Adrenal gland (tissue), 19 donors: ENCODE measurements at places on chromosomes 12 and 14. TPM values are rescaled to one million over a fixed set of nuclear protein-coding genes. Genes with fewer than 3 reads are reported as not detected.

GRCh38 chr12:452667-453210, 7.0 kb upstream of the B4GALNT3 start:
- peak; percentile 61 for DNase-seq

DNA sequence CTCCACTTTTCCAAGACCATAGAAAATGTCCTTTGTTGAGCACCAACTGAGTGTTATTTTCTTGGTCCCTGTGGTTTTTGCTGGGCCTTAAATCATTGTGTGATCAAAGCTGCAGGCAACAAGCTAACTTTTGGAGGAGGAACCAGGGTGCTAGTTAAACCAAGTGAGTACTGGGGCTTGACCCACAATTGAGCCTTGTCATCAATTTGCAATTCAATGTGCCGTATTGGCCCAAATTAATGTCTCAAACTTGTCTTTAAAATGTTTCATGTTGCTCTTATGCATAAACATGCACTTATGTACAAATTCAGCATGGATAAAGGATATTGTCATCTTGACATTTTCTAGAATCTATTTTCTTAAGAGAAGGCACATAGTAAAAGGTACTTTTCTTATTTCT, 62.3 kb downstream of the DAD1 start:
- no peak for DNase-seq

GRCh38 chr12:103880299-103881142, 39.5 kb upstream of the NT5DC3 start:
- DNase-seq, result no peak

- DNase-seq, result no peak
Measured at GRCh38 chr14:91238661-91239060, 5.8 kb downstream of the GPR68 start.

The CLEC9A gene
- polyA plus RNA-seq, result 0.07 TPM

GRCh38 chr12:128250096-128250495, 16.9 kb upstream of the TMEM132C start:
- no peak for DNase-seq

GRCh38 chr12:47087088-47087688, 7.4 kb upstream of the AMIGO2 start:
- DNase-seq, result no peak

GRCh38 chr12:68521321-68521839, 89.3 kb upstream of the RAP1B start:
- DNase-seq, result peak; percentile 22

The CAND1 gene
- 80.5 TPM for polyA plus RNA-seq

DNA sequence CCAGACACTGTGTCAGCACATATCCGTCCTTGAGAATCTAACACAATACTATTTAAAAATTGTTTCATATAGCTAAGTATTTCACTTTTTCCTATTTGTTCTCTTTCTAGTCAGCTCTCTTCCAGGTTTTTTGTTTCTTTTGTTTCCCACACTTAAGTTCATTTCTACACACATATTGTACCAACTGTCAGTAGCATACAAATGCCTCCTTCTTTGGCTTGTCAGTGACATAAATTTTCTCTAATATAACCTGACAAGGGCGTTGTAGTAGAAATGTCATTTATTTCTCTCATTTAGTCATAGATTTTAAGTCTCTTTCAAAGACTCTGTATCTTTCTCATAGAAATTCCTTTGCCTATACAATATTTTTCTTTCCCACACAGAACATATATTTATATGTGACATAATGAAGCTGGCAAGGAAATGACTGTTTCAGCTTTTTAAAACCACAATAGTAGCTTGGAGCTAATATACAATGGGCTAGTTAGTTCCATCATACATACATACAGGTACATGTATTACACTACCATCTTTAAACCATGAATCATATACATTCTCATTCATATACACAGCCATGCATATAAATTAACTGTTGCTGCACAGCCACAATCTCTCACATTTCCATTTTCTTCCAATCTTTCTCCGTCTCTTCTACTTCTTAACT, 42.3 kb upstream of the EPS8 start:
- DNase-seq, result no peak

The CLEC1A gene
- polyA plus RNA-seq, result 3.3 TPM

The SLC39A2 gene
- not detected for polyA plus RNA-seq

The RTL1 gene
- polyA plus RNA-seq, result 6.2 TPM

GRCh38 chr14:73786636-73787485, 64.8 kb upstream of the PTGR2 start:
- DNase-seq, result peak; percentile 73

DNA sequence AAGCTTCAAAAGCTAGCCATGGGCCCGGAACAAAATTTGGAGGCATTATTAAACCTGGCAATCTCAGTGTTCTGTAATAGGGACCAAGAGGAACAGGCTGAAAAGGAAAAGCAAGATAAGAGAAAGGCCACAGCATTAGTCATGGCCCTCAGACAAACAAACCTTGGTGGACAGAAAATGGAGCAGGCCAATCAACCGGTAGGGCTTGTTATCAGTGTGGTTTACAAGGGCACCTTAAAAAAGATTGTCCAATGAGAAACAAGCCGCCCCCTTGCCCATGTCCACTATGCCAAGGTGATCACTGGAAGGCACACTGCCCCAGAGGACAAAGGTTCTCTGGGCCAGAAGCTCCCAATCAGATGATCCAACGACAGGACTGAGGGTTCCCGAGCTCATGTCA, 653.9 kb upstream of the TMEM132C start:
- peak; percentile 59 for DNase-seq

GRCh38 chr12:32897687-32898573, 1.4 kb upstream of the PKP2 start:
- DNase-seq, result no peak

DNA sequence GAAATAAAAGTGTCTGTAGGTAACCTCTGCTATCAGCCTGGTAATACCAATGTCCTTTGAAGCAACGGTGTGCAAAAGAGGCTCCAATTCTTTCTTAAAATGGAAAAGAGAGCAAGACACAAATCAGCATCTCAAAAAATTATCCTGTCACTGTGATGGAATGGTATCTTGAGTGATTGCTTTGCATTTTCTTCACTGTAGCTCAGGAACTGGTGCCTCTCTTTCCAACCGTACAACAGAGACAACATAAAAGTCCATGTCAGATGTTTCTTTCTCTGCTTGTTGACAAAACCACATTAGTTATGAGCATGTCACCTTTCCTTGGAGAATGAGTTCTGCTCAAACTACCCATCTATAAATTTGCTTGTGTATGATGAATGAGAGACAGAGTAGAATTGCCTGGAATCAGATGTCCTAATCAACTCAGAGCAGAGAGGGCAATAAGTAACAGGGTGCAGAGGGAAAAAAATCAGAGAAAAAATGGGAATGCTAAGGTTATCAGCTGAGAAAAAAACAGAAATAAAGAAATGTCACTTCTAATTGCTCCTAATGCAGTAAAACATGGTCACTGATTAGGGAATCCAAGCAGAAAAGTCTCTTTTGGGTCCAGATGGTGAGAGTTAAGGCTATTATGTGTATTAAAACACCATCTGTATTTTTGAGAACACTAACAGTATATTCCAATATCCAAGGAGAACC, 465.0 kb upstream of the ATP2B1 start:
- DNase-seq, result no peak

DNA sequence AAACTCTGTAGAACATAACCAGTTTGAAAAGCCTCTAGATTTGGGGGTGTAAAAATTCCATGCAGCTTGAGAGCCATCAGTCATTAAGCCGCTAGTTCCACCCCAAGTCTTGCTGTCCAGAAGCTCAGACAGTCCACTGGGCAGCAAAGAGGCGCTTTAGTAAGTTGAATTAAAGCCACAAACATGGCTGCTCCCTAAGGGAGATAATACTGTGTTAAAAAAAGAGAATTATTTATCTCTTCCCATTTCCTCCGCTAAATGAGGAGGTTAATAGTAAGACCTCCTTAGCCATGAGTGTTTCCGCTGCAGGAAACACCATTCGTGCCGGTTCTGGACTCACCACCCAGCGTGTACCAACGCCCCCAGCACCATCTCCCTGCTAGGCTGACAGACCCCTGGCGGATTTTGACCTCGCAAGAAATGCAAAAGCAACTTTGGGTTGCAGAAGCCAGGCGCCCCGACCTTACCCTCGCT, 536 bp downstream of the TM7SF3 start:
- DNase-seq, result peak; percentile 38

DNA sequence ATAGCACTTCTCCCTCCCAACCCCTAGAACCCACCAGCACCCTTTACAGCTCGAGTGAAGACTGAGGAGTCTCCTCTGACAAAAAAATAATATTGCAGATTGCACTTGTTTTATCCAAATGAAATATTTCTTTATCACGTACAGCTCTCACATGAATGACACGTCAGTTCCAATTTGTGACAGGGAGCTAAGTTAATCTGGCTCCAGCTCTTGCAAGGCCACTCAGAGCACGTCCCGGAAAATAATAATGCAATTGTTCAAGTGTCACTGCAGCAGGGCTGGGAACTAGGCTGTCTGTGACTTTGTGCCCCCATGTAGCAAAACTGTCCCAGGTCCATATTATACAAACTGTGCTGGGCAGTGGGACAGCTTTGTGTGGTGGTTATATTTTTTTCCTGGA, 539.6 kb downstream of the VRK1 start:
- DNase-seq, result no peak

The BCL2L2 gene
- 44.6 TPM for polyA plus RNA-seq

DNA sequence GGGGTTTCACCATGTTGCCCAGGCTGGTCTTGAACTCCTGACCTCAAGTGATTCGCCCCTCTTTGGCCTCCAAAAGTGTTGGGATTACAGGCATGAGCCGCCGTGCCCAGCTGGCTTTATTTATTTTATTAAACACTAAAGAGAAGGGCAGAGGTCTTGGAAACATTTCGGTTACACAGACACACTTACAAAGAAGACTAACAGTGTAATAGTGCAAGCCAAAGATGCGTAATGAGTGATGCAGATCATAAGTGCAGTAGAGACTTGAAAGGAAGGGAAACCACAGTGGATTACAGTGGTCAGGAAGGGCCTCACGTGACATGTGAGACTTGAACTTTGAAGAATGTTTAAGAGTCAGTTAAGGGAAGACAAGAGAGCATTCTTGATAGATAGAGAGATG, 33.9 kb upstream of the CDK17 start:
- DNase-seq, result no peak

GRCh38 chr12:54606556-54606955, 18.1 kb upstream of the PPP1R1A start:
- no peak for DNase-seq

The GLT8D2 gene
- 14.7 TPM for polyA plus RNA-seq

The KRT4 gene
- not detected for polyA plus RNA-seq

The ALX1 gene
- not detected for polyA plus RNA-seq

The TMEM119 gene
- polyA plus RNA-seq, result 3.1 TPM

The JPH4 gene
- 35.8 TPM for polyA plus RNA-seq

DNA sequence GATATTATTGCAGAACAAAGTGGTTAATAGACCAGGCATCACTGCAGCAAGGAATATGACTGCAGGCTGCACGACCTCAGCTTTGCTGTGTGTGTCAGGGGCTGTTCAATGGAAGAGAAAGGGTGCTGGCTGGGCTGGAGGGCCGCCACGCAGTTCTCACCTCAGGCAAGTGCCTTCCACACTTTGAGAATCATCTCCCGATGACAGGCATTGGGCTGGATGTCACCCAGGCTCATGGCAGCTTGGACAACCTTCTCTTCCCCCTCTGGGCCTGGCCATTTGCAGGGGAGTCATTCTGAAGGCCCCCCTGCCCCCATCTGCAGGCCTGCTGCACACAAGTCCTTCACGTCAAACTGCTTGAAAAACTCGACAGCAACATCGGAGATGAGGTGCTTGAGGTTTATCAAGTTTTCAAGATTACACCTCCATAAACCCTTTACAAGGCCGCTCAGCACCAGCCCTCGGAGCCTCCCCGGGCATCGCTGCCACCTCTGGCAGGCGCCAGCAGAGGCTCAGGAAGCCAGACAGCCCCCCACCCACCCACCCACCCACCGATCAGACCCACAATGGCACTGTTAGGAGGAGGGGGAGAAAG, 165.9 kb upstream of the GSC start:
- DNase-seq, result no peak

DNA sequence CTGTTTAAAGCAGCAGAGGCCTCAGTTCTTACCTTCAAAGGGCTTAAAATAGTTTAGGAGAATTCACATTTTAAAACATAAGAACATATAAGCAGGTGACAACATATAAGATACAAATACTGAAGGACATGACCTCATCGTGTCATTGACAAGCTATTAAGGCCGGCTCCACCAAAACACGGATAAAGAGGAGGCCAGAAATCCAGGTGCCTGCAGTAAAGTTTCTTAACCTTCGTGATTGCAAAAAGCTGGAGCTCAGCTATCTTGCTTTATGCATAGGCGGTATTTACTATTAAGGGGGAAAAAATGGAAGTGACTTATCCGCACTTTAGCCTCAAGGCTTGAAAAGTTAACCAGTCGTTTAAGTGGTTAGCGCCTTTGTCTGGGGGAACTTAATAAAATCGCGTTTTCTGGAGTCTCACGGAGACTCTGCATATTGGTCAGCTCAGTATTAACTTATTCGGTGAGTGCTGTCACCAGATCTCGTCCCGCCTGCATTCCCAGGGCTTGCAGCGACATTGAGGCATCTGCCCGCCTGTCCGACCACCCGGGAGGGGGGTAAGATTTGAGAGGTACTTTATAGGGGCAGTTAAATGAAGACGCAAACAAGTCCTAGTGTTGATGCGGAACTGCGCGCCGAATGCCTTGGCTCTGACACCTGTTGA, 1.1 kb upstream of the SP1 start:
- DNase-seq, result no peak

The AICDA gene
- polyA plus RNA-seq, result not detected

GRCh38 chr12:62320054-62320453, 59.9 kb downstream of the USP15 start:
- DNase-seq, result no peak

GRCh38 chr12:104933778-104934177, 24.3 kb downstream of the SLC41A2 start:
- DNase-seq, result no peak

- DNase-seq, result no peak
Measured at GRCh38 chr12:110581931-110582275, 1.2 kb downstream of the PPTC7 start.

- no peak for DNase-seq
Measured at GRCh38 chr12:52819731-52820510, 6.0 kb upstream of the KRT4 start.

- no peak for DNase-seq
Measured at GRCh38 chr12:2443776-2444175, 351.0 kb upstream of the FKBP4 start.

DNA sequence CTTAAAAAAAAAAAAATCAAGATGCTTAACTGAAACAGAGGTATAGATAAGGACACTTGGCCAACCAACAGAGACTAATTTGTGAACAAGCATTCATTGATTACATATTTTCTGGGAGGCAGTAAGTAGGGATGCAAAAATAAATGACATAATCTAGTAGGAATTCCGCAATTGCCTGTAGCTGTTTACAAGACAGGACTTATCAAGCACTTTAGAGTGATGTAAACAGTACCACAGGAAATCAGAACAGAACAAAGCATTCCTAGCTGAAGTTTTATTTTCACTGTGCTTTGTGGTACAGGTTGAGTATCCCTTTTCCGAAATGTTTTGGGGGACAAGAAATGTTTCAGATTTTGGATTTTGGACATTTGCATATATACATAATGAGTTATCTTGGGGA, 68.2 kb upstream of the FGD4 start:
- no peak for DNase-seq

The GPR132 gene
- polyA plus RNA-seq, result 1.8 TPM
